ENCODE measurements at places on chromosomes 3 and 15. TPM values are rescaled to one million over a fixed set of nuclear protein-coding genes. Genes with fewer than 3 reads are reported as not detected.

DNA sequence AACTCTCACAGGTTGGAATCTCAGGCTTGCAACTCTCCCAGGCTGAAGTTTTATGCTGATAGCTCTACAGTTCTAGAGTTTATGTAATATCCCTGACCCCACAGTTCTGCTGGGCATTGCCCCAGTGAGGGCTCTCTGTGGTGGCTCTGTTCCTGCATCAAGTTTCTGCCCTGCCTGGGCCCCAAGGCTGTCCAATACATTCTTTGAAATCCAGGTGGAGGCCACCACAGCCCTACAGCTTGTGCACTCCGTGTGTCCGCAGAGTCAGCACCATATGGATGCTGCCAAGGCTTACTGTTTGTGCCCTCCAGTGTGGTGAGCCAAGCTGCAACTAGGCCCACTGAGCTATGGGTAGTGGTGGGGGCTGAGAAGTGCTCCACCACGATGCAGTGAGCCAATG is 1141.2 kb upstream of the EPHA6 start:
- H3K27ac ChIP-seq: no peak overlapping the region
- no peak for DNase-seq
- no peaks in the 10 kb centered on the region for H3K27me3 ChIP-seq
- H3K4me1 ChIP-seq: no peaks in the 10 kb centered on the region

DNA sequence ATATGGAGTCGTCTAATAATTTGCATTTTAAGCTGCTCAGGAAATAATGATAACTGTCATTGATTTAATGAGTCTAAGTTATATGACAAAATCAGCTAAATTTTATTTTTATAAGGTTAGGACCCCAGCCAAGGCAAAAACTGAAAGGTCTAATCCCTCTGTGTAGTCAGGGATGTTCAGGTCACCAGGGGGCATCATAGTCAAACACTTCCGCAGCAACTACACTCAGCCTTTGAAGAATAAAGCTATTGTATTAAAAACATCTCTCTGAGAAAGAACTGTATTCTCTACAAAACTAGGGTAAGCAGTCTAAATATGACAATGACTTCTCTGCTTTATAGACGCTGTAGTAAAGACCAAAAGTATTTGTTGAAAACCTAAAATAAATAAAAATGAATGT is 15.0 kb downstream of the INTS14 start:
- no peak overlapping the region for H3K4me3 ChIP-seq
- peaks cover 81% of the 10 kb centered on the region for H3K36me3 ChIP-seq
- no peaks in the 10 kb centered on the region for H3K27me3 ChIP-seq
- H3K27ac ChIP-seq: no peak overlapping the region
- H3K4me1 ChIP-seq: no peaks in the 10 kb centered on the region

Gene FGF12
- 0.18 TPM for polyA plus RNA-seq

- no peak for DNase-seq
- H3K36me3 ChIP-seq: no peaks in the 10 kb centered on the region
Measured at GRCh38 chr3:122004991-122005565, 17.0 kb downstream of the ILDR1 start.

Gene CD86
- polyA plus RNA-seq: not detected

Gene QARS1
- polyA plus RNA-seq: 381 TPM

Gene PROS1
- polyA plus RNA-seq: 15.0 TPM

Gene SLC28A2
- not detected for polyA plus RNA-seq

DNA sequence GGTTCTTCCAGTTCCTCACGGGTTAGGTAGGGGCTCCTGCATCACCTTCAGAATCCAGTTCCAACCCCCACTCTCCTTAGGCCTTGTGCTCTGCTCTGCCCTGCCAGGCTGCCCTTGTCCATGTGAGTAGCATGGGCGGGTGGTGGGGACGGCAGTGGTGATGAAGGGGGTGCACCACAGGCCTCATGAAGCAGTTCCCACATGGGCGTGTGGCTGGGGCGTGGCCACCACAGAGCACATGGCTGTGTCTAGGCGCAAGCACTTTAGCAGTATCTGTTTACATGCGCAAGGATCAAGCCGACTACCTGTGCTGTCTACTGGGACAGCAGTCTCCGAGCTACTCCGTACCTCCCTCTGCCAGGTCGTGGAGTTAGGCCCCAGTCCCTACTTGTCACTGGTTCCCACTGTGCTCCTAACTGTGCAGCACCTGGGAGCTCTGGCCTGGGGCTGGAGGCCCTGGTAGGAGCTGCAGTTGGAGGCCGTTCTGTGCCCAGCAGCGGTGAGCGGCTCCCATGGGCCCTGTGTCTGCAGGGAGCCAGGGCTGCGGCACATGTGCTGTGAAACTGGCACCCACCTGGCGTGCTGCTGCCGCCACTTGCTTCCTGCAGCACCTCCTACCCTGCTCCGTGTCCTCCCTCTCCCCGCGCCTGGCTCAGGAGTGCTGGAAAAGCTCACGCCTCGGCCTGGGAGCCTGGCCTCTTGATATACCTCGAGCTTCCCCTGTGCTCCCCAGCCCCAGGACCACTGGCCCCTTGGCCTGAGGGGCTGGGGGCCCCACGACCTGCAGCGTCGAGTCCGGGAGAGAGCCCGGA is 53.5 kb downstream of the PLXNA1 start:
- H3K27ac ChIP-seq: no peak overlapping the region
- H3K4me3 ChIP-seq: no peak overlapping the region
- no peaks in the 10 kb centered on the region for H3K4me1 ChIP-seq
- DNase-seq: no peak
- peaks cover 3% of the 10 kb centered on the region for H3K36me3 ChIP-seq

Gene KCNAB1
- 108 TPM for polyA plus RNA-seq

Gene C3orf80
- polyA plus RNA-seq: not detected

Gene CHRD
- 0.57 TPM for polyA plus RNA-seq

GRCh38 chr15:84391191-84391590 is 155.6 kb downstream of the GOLGA6L4 start:
- H3K27me3 ChIP-seq: peaks cover 8% of the 10 kb centered on the region
- no peaks in the 10 kb centered on the region for H3K4me1 ChIP-seq
- no peak overlapping the region for H3K4me3 ChIP-seq
- no peak for DNase-seq
- H3K36me3 ChIP-seq: no peaks in the 10 kb centered on the region
- H3K27ac ChIP-seq: no peak overlapping the region
